ENCODE measurements at places on chromosomes 2 and 18.

- no peak for DNase-seq
Observed at GRCh38 chr2:223487214-223487846, 114.8 kb downstream of the SCG2 start.

DNA sequence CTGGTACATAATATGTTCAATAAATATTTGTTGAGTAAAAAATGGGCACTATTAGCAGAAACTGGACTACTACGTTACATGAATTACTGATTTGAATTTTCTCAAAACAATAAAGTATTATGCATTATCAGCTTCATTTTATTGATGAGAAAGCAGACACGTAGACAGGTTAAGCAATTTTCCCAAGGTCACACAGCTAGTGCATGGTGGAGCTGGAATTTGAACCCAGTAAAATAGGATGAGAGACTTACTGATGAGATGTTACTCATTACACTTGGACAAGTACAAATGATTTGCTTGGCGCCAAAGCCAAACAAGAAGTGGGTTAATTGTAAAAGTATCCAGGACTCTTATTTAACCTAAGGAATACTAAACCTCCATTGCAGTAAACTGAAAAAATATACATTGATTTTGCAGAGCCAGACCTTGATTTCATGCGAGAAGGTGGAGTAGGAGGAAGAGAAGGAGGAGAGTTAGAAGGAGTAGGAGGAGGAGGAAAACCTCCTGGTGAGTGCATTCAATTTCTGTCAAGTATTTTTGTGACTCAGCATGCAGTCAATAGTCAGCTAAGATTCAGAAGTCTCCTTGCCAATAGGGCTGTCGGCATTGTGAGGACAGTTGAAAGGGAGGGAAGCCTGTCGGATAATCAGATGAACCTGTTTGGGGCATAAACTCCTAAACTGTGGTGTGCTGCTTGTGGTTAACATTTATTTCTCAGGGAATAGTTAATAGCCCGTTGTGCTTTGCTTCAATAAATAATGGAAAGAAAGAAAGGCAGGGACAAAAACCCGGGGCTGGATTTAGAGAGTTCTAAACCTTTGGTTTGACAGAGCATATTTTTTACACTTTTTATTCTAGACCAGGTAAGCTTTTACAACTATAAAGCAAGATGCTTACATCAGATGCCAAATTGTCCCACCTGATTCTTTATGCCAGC lies 77.0 kb upstream of the TACR1 start:
- no peak for DNase-seq

- DNase-seq, result no peak
Observed at GRCh38 chr18:3463051-3463450, 13.1 kb downstream of the TGIF1 start.

- no peak for DNase-seq
Observed at GRCh38 chr2:149827585-149828126, 240.1 kb upstream of the MMADHC start.

DNA sequence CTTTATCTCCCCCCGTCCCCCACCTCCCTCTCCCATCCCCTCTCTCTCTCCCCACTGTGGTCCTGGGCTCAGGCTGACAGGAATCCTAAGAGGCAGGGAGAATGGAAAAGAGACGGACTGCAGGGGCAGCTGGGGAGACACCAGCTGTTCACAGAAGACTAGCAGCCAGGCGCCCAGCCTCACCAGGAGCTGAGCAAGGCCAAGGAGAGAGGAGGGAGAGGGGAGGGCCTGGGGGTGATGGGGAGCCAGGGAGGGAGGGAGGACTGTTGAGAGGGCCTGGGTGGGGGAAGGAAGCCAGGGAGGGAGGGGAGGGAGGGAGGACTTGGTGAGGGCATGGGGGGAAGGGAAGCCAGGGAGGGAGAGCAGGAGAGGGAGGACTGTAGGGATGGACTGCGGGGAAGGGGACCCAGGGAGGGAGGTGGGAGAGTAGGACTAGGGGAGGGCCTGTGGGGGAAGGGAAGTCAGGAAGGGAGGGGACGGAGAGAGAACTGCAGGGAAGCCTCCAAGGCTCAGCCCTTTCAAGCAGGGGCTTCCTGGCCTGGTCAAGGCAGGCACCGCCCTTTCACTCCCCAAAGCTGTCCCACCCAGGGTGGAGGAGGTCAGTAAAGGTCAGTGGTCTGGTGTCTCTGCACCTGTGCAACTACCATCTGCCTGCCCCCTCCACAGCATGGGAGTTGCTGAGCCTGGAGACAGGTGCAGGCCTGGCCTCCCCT lies 517.7 kb upstream of the MYT1L start:
- peak; percentile 43 for DNase-seq

GRCh38 chr2:241942416-241943208 lies 73.1 kb downstream of the RTP5 start:
- no peak for DNase-seq

DNA sequence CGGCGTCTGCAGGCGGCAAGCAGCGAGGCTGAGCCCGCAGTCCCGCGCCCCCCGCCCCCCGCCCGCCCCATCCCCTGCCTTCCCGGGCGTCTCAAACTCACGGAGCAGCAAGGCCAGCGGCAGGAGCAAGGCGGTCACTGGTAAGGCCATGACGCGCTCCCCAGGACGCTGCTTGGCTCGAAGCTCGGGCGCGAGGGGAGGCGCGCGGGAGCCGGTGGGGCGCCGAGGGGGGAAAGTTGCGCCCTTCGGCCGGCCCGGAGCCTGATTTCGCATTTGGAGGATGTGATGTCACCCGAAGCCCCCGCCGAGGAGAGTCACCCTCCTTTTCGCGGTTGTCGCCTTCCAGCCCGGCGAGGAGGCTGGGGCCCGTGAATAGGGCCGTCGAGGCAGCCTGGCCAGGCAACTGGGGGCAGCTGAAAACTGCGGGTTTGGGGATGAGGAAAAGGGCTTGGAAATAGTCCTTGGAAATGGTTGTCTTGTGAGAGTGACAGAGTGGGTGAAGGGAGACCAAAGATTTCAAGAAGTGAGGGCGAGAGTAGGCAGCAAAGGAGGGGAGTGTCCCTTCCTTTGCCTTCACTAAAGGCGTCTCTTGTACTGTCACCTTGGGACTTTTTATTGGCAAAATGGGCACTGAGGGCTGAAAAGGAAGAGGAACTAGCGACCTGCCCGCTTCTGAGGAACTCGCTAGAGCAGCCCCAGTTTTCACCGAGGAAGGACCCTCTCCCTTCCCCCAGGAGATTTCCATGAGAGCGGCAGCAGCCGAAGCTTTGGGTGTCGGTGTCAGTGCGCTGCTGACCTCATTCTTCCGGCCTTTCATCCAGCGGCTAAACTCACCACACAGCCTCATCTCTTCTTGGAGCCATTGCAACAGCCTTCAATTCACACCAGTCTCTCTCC lies at the start of gene CD8A:
Gene CD8A, minus strand, starts transcription at position 238 of the 897 bp plus-strand sequence. Its CDS starts 88 bp downstream, at position 150.
- DNase-seq, result no peak

Measured in globus pallidus (tissue), 1 donor.